ENCODE measurements at places on chromosomes 3 and 15.
A peak's percentile ranks its signal among the peaks of the same experiment; 100 is the strongest.

GRCh38 chr3:105798381-105798934 is 70.4 kb downstream of the CBLB start:
- peak; percentile 92 for DNase-seq

DNA sequence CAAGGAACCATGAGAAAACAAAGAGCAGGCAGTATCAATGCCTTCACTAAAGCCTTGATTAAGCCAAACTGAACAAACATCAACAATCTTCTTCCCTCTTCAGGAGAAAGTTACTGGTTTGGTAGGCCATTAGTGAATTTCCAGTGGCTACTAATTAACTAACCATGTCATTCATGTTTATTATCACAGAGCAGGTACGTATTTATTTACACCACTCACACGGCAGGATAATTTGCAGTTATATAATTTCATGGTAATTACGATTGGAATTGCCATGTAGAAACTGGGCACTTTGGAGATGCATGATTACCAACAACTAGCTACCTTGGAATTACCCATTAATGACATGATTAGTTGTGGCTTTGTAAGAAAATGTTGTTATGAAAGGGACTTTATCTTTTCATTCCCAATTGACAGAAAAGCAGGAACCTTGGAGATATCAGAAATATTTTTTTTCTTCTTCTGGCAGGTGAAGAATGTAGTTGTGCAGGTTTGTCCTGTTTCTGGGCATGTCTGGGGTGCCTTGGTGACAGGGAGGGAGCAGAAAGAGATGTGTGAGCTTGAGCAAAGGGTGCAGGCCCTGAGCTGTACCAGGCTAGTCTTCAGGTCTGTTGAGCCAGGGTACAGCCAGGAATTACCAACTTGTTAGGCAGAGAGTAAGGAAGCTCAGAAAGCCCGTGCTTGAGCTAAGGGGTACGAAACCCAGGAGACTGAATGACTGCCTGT is 310.7 kb downstream of the RORA start:
- DNase-seq = no peak

DNA sequence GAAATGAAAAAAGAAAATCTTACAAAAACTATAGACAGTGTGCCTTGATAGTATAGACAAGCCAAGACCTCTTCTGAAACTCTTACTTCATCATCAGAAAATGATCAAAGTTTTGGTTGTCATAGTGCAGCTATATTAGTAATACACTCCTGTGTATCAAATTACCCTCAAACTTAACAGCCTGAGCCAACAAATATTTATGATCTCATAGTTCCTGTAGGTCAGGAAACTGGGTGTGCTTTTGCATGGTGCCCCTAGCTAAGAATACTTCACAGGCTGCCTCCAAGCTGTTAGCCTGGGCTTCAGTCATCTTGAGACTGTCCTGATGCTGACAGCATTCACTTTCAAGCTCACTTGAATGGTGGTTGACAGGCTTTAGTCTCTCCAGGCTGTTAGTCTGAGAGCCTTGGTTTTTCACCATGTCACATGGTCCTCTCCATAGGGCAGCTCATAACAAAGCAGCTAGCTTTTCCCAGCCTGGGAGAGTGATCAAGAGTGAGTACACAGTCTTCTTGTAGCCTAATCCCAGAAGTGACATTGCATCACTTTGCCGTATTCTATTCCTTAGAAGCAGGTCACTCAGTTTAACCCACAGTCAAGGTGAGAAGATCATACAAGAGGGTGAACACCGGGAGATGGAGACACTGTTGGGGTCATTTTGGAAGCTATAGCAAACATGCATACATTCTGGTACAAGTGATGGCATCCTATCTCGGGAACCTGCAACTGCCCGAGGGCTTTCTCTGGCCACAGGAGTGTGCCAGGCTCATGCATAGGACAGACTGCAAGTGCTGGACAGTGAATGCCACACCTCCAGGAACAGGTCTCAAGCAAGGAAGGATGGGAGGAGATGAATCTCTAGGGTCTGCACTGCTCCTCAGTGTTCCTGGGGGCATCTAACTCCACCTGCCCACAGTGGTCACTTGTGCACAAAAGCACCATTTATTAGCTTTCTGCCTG is 173.4 kb upstream of the CADPS start:
- DNase-seq = no peak

GRCh38 chr3:114361391-114361790 is 67.6 kb downstream of the TIGIT start:
- DNase-seq = no peak

- DNase-seq = no peak
These were observed 6.7 kb downstream of the KBTBD13 start for GRCh38 chr15:65083262-65083701.

- no peak for DNase-seq
These were observed 296.1 kb upstream of the RASGRP1 start for GRCh38 chr15:38860674-38861073.

GRCh38 chr3:99373088-99373845 is 265.1 kb upstream of the COL8A1 start:
- DNase-seq = no peak

GRCh38 chr3:29475305-29475840 is 194.5 kb downstream of the RBMS3 start:
- DNase-seq = no peak

GRCh38 chr3:111913163-111913763 is 54.2 kb downstream of the PHLDB2 start:
- no peak for DNase-seq

- DNase-seq = no peak
These were observed 79.4 kb downstream of the CORO2B start for GRCh38 chr15:68658151-68658550.

DNA sequence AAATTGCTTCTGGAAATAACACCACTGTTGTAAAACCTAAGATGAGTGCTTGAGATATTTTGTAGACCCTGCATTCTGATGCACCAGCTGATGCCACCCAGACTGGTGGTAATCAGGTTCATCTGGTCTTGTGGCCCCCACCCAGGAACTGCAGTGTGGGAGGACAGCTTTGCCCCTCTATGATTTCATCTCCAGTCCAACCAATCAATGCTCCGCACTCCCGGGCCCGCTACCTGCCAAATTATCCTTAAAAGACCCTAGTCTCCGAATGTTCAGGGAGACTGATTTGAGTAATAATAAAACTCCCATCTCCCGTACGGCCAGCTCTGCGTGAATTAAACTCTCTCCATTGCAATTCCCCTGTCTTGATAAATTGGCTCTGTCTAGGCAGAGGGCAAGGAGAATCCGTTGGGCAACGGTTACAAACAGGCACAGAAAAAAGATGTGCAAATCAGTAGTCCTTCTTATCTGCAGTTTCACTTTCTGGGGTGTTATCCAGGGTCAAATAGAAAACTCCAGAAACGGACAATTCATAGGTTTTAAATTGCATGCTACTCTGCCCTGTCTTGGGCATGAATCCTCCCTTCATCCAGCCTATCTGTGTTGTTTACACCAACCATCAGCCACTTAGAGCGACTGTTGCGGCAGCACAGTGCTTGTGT is 29.2 kb upstream of the TRPM1 start:
- no peak for DNase-seq

- no peak for DNase-seq
These were observed 66.1 kb downstream of the CHCHD6 start for GRCh38 chr3:126770096-126770495.

DNA sequence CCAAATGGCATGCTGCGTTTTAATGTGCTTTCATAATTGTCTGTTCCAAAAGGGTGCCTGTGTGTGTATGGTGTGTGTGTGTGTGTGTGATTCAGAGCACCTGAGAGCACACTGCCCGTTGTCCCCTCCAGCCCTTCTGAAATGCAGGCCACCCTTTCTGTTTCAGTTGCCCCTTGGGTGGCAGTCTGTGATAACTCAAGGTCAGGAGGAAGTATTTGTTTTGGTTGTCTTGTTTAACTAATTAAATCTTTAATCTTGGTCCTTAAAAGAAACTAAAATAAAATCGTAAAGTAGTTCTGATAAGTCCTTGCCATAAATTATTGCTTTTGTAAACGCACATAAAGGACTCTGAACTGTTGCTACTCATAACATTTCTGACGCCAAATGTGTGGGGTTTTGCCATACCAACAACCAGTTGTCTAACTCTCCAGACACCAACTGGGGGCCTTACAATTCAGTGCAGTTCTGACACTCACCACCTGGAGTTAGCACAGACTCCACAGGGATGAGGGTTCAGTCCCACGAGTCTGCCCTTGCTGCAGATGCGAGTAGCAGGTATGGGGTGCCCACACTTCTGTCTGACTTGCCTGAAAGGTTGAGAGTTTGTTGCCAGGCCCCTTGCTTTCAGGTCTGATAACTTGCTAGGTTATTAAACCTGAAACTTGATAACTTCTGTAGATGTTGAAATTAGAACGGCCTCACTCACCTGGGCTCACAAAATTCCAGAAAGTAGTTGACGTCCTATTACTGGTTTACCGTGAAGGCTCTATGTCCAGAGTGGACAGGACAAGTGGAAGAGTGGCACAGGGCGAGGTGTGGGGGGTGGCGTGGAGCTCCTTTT is 157.3 kb downstream of the IGF1R start:
- DNase-seq = no peak

DNA sequence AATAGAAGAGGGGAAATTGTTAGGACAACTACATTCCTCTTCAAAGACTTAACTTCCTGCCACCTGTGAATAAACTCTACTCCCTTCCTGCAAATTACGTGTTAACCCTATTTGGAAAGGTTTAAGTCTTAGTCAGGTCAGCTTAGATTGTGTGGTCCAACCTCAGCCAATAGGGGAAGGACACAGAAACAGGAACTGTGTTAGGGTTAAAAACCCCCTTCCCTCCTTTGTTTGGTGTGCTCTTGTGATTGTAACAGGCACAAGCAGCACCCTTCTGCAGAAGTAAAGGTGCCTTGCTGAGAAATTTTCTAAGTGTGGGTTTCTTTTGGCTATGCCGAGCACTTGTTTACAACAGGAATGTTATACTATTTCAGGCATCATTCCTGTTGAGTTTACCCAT is 45.0 kb upstream of the FSTL1 start:
- DNase-seq = peak; percentile 32

- peak; percentile 5 for DNase-seq
These were observed 186.8 kb downstream of the IL5RA start for GRCh38 chr3:2923390-2923789.

DNA sequence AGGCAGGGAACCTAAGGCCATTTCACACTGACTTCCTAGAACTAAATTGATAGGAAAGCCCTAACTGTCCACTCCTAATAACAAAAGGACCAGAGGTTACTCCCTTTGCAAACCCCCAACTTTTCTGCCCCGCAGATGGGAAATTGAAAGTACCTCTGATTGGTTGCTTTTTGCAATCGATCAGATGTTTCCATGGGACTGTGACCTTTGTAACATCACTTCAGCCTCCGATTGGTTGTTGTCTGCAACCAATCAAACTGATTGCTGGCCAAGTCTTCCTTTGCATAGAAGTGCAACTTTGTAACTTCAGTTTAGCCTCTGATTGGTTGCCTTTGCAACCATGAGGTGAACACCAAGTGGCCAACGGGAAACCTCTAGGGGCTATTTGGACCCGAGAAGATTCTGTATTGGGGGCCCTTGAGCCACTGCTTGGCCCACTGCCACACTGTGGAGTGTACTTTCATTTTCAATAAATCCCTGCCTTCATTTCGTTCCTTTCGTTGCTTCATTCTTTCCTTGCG is 11.3 kb upstream of the KNL1 start:
- DNase-seq = no peak

DNA sequence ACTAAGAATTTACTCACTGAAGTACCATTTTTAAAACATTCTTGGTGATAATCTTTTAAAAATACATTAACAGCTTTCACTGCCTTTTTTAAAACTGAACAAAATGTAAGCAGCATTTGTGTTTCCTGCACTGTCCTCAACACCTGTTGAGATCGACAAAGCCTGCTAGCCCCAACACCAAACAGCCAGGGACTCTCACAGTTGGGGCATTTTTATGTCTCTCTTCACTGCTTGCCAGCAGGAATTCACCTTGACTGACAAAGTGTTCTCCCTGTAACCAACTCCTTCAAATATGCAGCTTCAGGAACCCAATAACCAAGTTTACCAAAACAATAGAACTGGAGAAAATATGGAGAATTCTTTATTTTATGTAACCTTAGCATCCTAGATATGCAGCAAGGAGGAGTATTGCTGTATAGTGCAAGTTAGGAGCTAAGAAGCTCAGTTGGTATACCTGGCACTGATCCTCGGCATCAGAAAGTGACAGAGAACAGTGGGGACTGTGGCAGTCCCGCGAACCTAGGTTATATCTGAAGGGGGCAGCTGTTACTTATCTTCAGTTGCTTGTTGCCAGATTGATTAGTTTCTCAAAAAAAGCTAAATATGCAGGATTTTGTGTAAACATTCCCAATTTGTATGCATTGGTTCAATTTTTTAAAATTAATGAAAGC is 223.6 kb downstream of the CDIN1 start:
- DNase-seq = no peak

GRCh38 chr3:108100906-108101660 is 10.3 kb upstream of the CD47 start:
- DNase-seq = no peak

- no peak for DNase-seq
These were observed 42.7 kb upstream of the PRICKLE2 start for GRCh38 chr3:64267721-64268604.

GRCh38 chr15:52213206-52213605 is 22.0 kb upstream of the GNB5 start:
- no peak for DNase-seq

- no peak for DNase-seq
These were observed 51.3 kb downstream of the DRD3 start for GRCh38 chr3:114127517-114127916.

DNA sequence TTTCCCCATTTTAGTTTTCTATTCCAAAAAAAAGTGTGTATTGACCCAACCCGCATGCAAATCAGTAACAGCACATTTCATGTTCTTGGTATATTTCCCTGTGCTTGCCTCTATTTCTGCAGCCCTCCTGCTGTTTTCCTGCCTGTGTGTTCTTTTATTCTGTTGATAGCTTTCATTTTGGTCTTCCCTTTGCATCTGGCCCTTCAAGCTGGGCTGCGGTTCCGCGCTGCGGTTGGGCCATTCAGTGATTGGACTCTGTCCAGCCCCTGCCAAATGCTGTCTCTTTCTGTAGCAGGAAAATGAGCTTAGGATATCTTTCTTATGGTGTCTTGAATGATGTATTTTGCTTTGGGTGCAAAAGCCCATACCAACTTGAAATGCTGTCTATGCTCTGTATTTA is 49.9 kb downstream of the ZNF621 start:
- DNase-seq = no peak

DNA sequence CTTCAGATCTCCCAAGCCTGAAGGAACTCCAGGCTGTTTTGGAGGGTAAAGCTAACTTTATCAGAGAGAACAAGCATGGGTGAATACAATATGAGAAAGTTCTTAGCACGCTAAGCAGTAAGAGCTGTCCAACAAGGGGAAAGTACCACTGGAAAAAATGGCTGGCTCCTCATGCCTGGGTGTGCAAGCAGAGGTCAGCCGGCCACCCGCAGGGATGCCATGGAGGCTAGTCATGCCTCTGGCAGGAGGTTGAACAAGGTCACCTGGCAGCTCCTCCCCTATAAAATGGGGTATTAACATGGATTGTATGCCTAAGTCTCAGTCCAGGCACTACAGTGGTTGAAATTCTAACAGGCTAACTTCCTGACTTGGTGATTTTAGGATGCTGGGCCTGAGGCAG is 75.4 kb upstream of the SLC6A1 start:
- no peak for DNase-seq

- no peak for DNase-seq
These were observed 159.1 kb downstream of the CHL1 start for GRCh38 chr3:355622-356021.

All from KBM-7 (cell line).